ENCODE measurements at places on chromosomes 7 and 10. TPM values are rescaled to one million over a fixed set of nuclear protein-coding genes. Genes with fewer than 3 reads are reported as not detected.

Gene CCDC136
- 5.1 TPM for total RNA-seq

Gene IL15RA
- total RNA-seq: 16.1 TPM

Gene DOCK4
- total RNA-seq: 0.25 TPM

Gene OPALIN
- not detected for total RNA-seq

- H3K4me3 ChIP-seq: no peak overlapping the region
- H3K36me3 ChIP-seq: no peaks in the 10 kb centered on the region
- H3K4me1 ChIP-seq: no peaks in the 10 kb centered on the region
- DNase-seq: no peak
- H3K27me3 ChIP-seq: no peaks in the 10 kb centered on the region
Observed at GRCh38 chr10:58976254-58976653, 200.2 kb upstream of the PHYHIPL start.

Gene NXPH1
- total RNA-seq: not detected

DNA sequence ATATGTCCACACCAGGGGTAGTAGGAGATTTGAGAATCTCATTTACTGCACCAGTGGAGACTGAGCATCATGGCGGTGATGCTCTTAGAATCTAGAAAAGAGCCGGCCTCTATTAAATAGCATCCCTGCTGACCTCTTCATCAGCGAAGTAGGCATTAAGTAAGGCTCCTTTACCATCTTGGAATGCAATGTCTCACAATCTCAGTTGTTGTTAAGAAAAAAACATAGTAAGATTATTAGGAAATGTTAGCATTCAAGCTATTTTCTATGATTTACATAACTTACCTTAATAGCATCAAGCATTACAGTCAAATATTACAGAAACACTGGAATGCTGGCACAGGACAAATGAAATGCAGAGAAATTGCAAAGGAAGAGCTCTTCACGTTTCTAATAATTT lies 54.5 kb downstream of the ORC5 start:
- no peak overlapping the region for H3K27ac ChIP-seq
- H3K4me1 ChIP-seq: no peaks in the 10 kb centered on the region
- no peak for DNase-seq
- no peak overlapping the region for H3K4me3 ChIP-seq
- H3K36me3 ChIP-seq: no peaks in the 10 kb centered on the region

Gene C10orf62
- not detected for total RNA-seq

- H3K36me3 ChIP-seq: no peaks in the 10 kb centered on the region
- DNase-seq: no peak
- no peak overlapping the region for H3K27ac ChIP-seq
- peaks cover 13% of the 10 kb centered on the region for H3K4me1 ChIP-seq
Observed at GRCh38 chr7:141709318-141709717, 1.2 kb downstream of the WEE2 start.

GRCh38 chr10:34109952-34110702 lies 705.0 kb downstream of the PARD3 start:
- no peak for DNase-seq
- no peaks in the 10 kb centered on the region for H3K36me3 ChIP-seq
- no peaks in the 10 kb centered on the region for H3K4me1 ChIP-seq
- H3K27ac ChIP-seq: no peak overlapping the region

DNA sequence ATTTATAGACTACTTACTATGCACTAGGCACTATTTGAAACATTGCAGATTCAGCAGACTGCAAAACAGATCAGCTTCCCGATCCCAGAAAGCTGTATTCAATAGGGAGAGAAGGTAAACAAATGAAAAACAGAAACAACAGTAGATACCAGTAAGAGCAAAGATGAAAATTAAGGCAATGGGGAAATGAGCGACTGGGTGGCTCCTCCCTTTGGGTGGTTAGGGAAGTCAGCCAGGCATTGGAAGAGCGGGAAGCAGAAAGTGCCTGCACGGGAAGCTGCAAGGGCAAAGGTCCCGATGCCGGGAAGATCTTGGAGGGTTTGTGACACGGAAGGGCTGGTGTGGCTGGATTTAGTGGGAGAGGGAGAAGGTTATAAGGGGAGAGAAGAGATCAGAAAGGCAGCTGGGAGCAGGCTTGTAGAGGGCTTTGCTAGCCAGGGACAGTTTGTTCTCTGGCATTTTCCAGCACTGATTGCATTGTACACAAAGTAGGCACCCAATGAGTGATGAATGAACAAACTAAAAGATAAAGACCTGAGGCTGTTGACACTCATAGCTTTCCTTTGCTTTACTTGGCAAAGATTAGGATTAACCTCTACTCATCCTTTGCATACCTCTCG lies 67.8 kb downstream of the NAMPT start:
- H3K27me3 ChIP-seq: peaks cover 16% of the 10 kb centered on the region
- H3K4me3 ChIP-seq: no peak overlapping the region
- no peak for DNase-seq
- no peaks in the 10 kb centered on the region for H3K36me3 ChIP-seq

- no peaks in the 10 kb centered on the region for H3K36me3 ChIP-seq
- no peak overlapping the region for H3K4me3 ChIP-seq
- no peak for DNase-seq
Observed at GRCh38 chr7:128833946-128834325, 3.7 kb downstream of the FLNC start.

GRCh38 chr10:76982671-76983070 lies 654.9 kb downstream of the KCNMA1 start:
- no peak overlapping the region for H3K4me3 ChIP-seq
- H3K27me3 ChIP-seq: no peaks in the 10 kb centered on the region
- no peaks in the 10 kb centered on the region for H3K36me3 ChIP-seq
- DNase-seq: no peak

Gene WIPF3
- total RNA-seq: not detected

DNA sequence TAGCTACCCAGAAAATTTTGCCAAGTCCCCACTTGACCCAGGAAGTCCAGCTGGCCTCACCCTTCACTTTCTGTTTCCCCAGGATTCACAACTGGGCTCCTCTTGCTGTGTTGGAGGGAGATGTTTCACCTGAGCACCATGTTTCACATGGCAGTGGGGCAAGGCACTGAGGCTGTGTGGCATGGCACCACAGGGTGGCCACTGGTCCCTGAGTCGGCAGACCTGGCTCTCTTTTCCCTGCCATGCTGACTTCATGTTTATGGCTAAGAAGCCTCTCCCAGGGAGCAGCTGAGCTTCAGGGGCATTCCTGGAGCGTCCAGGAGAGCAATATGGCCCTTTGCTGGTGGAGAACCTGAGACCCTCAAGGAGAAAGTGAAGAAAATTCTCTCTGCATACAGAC lies 266.9 kb downstream of the RPS24 start:
- H3K4me3 ChIP-seq: no peak overlapping the region
- peaks cover 23% of the 10 kb centered on the region for H3K4me1 ChIP-seq
- H3K27ac ChIP-seq: no peak overlapping the region
- H3K36me3 ChIP-seq: peaks cover 2% of the 10 kb centered on the region
- peaks cover 3% of the 10 kb centered on the region for H3K27me3 ChIP-seq

DNA sequence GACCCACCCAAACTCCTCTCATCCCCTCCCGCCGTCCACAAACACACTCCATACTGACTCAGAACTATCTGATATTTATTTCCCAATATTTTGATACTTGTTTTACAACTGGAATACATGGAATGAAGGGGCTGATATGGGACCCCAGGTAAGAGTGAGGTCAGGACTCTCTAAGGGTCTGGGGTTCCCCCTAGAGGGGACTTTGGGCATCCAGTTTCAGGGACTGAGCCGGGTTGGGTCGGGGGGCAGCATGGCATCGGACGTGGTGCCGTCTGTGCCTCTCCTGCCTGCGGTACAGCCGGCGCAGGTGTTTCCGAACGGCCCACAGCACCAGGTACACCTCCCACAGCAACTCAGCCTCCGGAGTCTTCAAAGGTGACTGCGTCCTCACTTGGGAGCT lies 7.5 kb downstream of the SPACDR start:
- DNase-seq: no peak
- peaks cover 12% of the 10 kb centered on the region for H3K36me3 ChIP-seq
- H3K4me1 ChIP-seq: peaks cover 19% of the 10 kb centered on the region
- no peak overlapping the region for H3K4me3 ChIP-seq
- no peak overlapping the region for H3K27ac ChIP-seq
- H3K27me3 ChIP-seq: no peaks in the 10 kb centered on the region

GRCh38 chr7:36600314-36600682 lies 124.0 kb downstream of the AOAH start:
- H3K27me3 ChIP-seq: no peaks in the 10 kb centered on the region
- peaks cover 57% of the 10 kb centered on the region for H3K4me1 ChIP-seq
- H3K36me3 ChIP-seq: peaks cover 5% of the 10 kb centered on the region
- no peak for DNase-seq

Gene CLDN4
- not detected for total RNA-seq

Gene RAMP3
- total RNA-seq: not detected

DNA sequence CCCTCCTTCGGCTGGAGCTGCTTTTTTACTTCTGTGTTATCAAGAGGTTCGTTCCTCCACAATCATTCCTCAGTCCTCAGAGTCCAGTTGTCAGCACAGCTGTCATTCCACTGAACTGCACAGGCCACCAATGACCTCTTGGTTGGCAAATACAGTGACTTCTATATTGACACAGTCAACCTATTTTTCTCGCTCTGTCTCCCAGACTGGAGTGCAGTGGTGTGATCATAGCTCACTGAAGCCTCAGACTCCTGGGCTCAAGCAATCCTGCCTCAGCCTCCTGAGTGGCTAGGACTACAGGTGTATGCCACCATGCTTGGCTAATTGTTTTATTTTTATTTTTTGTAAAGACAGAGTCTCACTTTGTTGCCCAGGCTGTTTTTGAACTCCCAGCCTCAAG lies 27.7 kb downstream of the CRCP start:
- H3K27me3 ChIP-seq: no peaks in the 10 kb centered on the region
- peaks cover 2% of the 10 kb centered on the region for H3K4me1 ChIP-seq
- no peak for DNase-seq
- H3K36me3 ChIP-seq: peaks cover 55% of the 10 kb centered on the region
- no peak overlapping the region for H3K4me3 ChIP-seq
- H3K27ac ChIP-seq: no peak overlapping the region

DNA sequence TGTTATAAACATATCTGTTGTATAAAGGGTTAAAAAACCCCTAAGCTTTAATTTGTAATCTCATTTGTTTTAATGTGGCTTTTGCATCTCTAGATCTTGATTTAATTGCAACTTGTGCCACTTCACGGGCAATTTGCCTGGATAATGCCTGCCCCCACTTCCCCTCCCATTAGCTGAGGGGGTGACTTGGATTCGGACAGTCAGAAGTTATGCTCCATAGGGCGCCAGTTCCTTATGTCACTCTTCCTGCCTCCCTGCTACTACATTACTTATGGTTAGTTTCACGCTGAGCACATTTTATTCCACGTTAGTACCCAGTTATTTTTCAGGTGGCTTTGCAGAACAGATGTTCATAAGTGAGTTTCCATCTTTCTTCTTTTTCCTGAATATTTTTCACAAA lies 1015.2 kb upstream of the PHF14 start:
- H3K4me3 ChIP-seq: no peak overlapping the region
- H3K27ac ChIP-seq: no peak overlapping the region
- H3K27me3 ChIP-seq: no peaks in the 10 kb centered on the region
- no peaks in the 10 kb centered on the region for H3K4me1 ChIP-seq
- H3K36me3 ChIP-seq: no peaks in the 10 kb centered on the region

DNA sequence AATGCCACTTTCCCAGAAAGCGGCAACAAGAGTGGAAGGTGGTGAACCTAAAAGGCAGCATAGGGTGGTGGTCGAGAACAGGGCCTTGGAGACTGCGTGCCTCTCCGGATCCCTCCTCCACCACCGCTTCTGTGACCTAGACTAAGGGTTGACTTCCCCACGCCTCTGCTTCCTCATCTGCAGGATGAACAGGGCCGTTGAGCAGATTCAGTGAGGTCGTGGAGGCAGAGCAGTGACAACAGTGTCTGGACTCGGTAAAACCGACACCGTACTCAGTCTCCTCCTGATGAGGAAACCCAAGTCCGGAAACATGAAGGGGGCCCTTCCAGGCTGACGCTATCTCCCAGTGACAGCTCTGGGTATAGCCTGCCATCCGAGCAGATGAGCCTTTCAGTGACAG lies 162.6 kb downstream of the CELF2 start:
- peaks cover 96% of the 10 kb centered on the region for H3K36me3 ChIP-seq
- H3K4me1 ChIP-seq: peaks cover 96% of the 10 kb centered on the region
- peak; percentile 78 for DNase-seq
- peak overlapping the region; percentile 91 for H3K27ac ChIP-seq

DNA sequence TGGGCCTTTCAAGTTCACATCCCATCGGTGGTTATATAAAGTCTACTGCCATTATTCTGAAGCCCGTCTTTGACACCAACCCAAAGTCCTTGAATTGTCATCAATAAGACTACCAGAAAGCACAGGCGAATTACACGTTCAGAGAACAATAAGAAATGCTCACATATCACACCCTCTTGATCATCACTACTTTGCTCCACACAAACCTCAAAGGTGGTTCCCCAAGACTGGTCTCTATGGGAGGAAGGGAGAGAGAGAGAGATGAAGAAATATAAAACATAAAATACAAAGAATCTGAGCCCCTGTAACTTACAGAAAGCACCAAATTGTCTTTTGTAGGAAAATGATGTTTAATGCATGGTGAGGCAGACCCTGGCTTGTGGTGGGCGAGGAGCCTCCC lies 4.4 kb downstream of the HIPK2 start:
- peak overlapping the region; percentile 61 for H3K27ac ChIP-seq
- peak; percentile 44 for DNase-seq
- no peak overlapping the region for H3K4me3 ChIP-seq
- H3K36me3 ChIP-seq: peaks cover 31% of the 10 kb centered on the region

DNA sequence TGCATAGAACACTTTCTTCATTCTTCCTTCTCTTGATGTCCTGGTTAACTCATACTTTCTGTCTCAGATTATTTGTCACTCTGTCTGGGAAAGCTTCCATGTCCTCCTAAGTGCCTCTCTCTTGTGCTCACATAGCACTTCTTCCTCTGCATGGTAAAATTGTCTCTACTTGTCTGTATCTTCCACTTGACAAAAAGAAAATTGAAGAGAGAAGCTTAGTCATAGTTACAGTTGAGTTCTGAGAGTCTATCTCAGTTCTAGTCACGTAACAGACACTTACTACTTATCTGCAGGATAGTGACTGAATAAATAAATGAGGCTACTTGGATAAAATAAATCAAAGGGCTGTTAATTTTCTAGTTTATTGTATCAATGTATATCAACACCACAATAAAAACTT lies 458.1 kb downstream of the HTR7 start:
- no peaks in the 10 kb centered on the region for H3K36me3 ChIP-seq
- no peak for DNase-seq
- no peaks in the 10 kb centered on the region for H3K27me3 ChIP-seq
- H3K4me1 ChIP-seq: no peaks in the 10 kb centered on the region
- H3K4me3 ChIP-seq: no peak overlapping the region

GRCh38 chr10:110788620-110789385 lies 82.9 kb upstream of the PDCD4 start:
- no peaks in the 10 kb centered on the region for H3K36me3 ChIP-seq
- no peak overlapping the region for H3K27ac ChIP-seq
- peaks cover 19% of the 10 kb centered on the region for H3K4me1 ChIP-seq
- DNase-seq: no peak

Gene SCIN
- total RNA-seq: 1.6 TPM

Gene SUN3
- not detected for total RNA-seq

DNA sequence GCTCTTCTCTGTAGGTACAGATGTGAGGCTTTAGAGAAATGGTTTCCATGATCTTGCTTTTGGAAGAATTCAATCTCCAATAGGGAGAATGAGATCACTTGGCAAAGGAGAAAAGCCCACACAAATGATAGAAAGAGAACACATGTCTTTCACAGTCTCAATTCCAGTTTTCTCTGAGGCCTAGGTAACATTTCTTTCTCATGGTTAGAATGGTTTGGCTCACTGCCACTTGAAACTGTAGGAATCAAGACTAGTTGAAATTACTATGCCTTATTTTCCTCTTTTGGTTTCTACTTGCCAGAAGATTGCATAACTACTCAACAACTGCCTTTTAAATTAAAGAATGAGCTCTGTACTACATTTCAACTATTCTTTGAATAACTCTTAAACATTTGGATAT lies 276.5 kb upstream of the TEX47 start:
- no peak overlapping the region for H3K4me3 ChIP-seq
- no peaks in the 10 kb centered on the region for H3K36me3 ChIP-seq
- no peaks in the 10 kb centered on the region for H3K27me3 ChIP-seq
- no peaks in the 10 kb centered on the region for H3K4me1 ChIP-seq
- H3K27ac ChIP-seq: no peak overlapping the region

Gene LRMDA
- not detected for total RNA-seq
